Adrenal gland (tissue), 19 donors: ENCODE measurements at places on chromosomes 11 and 22. TPM values are rescaled to one million over a fixed set of nuclear protein-coding genes. Genes with fewer than 3 reads are reported as not detected.

TUB gene
- 20.0 TPM for total RNA-seq

NPAS4 gene
- not detected for total RNA-seq

TRIM64C gene
- not detected for total RNA-seq

- H3K36me3 ChIP-seq = no peaks in the 10 kb centered on the region
- H3K27ac ChIP-seq = no peak overlapping the region
- DNase-seq = no peak
- H3K4me3 ChIP-seq = no peak overlapping the region
- H3K4me1 ChIP-seq = no peaks in the 10 kb centered on the region
Observed at GRCh38 chr11:71370895-71371673, 77.1 kb downstream of the DHCR7 start.

DNA sequence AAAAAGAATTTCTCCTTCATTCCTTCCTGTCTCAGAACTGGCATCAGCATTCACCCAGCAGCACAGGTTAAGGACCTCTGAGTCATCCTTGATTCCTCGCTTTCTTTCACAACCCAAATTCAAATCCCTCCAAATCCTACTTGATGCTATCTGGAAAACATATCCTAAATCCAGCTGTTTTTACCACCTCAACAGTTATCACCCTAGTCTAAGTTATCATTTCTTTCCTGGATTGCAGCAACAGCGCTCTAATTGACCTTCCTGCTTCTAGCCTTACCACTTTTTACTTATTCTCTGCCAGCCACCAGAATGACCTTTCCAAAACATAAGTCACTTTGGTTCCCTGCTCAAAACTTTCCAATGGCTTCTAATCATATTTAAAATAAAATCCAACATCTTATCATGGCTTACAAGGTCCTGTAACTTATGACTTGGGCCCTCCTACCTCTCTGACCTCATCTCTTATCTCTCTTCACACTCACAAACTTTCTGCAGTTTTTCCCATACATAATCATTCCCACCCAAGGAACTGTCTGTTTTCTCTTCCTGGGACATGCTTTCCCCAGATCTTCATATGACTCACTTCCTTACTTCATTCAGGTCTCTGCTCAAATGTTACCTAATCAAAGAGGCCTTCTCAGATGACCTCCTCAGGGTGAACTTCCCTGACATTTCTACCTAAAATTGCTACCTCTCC lies 119.4 kb downstream of the TTC28 start:
- peak overlapping the region; percentile 55 for H3K27ac ChIP-seq
- peak; percentile 44 for DNase-seq
- no peaks in the 10 kb centered on the region for H3K27me3 ChIP-seq
- H3K4me1 ChIP-seq = peaks cover 7% of the 10 kb centered on the region

DNA sequence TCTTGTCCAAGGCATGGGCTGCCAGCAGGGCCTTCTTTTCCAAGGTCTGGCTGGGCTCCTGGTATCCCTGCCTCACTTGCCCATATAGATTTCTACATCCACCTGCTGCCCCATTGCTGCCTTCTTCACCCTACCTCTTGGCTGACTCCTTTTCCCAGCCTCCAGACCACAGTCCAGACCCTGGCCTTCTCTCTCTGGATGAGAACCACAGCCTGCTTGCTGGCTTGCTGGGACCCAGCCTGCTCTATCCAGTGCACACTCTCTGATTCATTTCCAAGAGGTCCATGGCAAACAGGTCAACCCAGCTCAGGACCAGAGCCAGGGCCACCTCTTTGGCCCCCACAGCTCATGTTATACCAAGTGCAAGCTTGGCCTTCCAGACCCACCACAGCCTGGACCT lies 169.4 kb upstream of the BDNF start:
- no peaks in the 10 kb centered on the region for H3K36me3 ChIP-seq
- H3K27me3 ChIP-seq = no peaks in the 10 kb centered on the region
- H3K4me3 ChIP-seq = no peak overlapping the region
- no peak for DNase-seq
- H3K4me1 ChIP-seq = no peaks in the 10 kb centered on the region
- no peak overlapping the region for H3K27ac ChIP-seq

DNA sequence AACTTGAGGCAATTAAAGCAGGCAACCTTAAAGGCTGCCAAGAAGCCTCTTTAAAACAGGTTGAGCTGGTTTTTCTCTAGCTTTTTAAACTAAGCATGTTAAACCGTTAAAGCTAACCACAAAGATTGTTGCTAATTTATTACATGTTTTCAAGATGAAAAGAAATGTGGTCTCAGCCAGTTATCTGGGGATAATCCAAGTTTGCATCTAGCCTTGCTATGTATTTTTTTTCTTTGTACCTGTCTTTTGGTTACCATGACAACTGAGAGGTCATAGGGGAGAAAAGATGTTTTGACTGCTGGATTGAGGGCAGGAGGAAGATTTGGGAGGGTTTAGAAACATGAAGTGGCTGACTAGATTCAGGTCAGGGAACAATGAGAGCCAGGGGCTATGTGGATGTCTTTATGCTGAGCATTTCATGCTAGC lies 19.2 kb upstream of the PGM2L1 start:
- no peak for DNase-seq
- H3K4me3 ChIP-seq = no peak overlapping the region
- H3K4me1 ChIP-seq = peaks cover 12% of the 10 kb centered on the region
- H3K27ac ChIP-seq = no peak overlapping the region
- H3K27me3 ChIP-seq = no peaks in the 10 kb centered on the region
- no peaks in the 10 kb centered on the region for H3K36me3 ChIP-seq

DNA sequence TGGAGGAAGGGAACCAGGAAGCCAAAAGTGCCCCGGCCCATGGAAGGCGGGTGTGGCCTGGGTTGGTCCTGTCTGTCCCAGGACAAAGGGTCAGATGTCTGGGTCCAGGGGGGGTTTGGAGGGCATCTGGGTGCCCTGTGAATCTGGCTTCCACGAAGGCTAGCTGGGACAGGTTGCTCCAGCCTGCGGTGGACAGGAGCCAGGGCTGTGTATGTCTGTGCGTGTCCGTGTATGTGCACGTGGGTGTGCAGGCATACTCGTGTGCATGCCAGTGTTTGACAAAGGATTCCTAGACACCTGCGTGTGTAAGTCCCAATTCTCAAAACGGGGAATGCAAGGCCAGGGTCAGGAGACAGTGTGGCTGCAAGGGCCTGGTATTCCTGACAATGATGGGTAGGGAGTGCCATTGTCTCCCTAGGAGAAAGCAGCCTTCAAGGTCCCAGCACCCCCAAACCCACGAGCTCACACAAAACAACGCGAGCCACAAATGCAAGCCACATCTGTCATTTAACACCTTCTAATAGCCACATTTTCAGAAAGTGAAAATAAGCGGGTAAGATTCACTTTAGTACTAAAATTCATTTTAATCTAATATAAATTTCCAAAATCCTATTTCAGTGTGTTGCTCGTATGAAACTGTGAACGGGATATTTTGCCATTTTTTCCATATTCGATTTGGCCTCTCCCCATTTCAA lies 78.4 kb upstream of the WNT7B start:
- peaks cover 77% of the 10 kb centered on the region for H3K4me1 ChIP-seq
- H3K4me3 ChIP-seq = no peak overlapping the region
- peak overlapping the region; percentile 76 for H3K27ac ChIP-seq
- H3K27me3 ChIP-seq = no peaks in the 10 kb centered on the region
- no peaks in the 10 kb centered on the region for H3K36me3 ChIP-seq

GRCh38 chr11:108524422-108524821 lies 26.2 kb upstream of the POGLUT3 start:
- no peak overlapping the region for H3K4me3 ChIP-seq
- H3K36me3 ChIP-seq = no peaks in the 10 kb centered on the region
- no peak for DNase-seq

DNA sequence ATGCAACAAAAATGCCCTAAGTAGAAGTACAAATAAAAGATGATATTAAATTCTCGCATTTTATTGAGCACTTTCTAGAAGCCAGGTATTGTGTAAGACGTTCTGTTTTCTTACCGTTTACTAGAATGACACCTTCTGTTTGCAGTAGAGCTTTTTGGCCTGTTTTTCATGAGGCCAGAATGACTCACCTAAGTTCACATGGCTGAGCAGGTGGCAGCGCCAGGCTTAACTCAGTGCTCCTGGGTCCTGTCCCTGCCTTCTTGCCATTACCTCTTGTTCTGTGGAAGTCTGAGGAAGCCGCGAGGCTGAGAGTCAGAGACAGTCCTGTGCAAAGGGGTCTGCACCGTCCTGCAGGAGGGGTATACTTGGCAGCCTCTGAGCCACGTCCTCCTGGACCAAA lies 113.8 kb downstream of the ATXN10 start:
- H3K4me3 ChIP-seq = no peak overlapping the region
- no peaks in the 10 kb centered on the region for H3K27me3 ChIP-seq
- peaks cover 42% of the 10 kb centered on the region for H3K4me1 ChIP-seq
- no peak overlapping the region for H3K27ac ChIP-seq
- H3K36me3 ChIP-seq = no peaks in the 10 kb centered on the region
